H9 (cell line): ENCODE measurements at places on chromosomes 2 and 18. TPM values are rescaled to one million over a fixed set of nuclear protein-coding genes. Genes with fewer than 3 reads are reported as not detected.
A peak's percentile ranks its signal among the peaks of the same experiment; 100 is the strongest.

The LCT gene
- 0.04 TPM in 2 replicates for total RNA-seq

DNA sequence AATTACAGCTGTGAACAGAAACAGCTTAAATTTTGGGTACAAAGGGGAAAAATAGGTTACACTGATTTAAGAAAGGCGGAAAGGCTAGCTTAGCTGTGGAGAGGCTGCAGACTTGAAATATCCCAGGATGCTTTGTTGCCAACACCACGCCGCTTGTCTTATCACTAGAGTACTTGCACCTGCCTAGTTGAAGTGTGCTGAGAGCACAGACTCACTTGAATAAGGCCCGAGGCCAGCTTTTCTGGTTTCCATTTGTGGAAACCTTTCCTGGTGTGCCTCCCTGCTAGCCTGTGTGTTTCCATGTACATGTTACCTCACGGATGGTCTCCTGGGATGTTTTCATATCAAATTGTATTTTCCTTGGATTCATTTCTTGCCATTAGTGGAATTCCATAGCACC is 3.2 kb downstream of the CABLES1 start:
- DNase-seq: no peak

The LINC00305 gene
- not detected in 2 replicates for total RNA-seq

GRCh38 chr2:6325616-6326015 is 540.1 kb downstream of the CMPK2 start:
- peak; percentile 37 for DNase-seq

The KDSR gene
- total RNA-seq: 50.0 and 58.5 TPM in 2 replicates

GRCh38 chr2:34188464-34189303 is 589.6 kb upstream of the FAM98A start:
- DNase-seq: no peak

GRCh38 chr18:55513161-55513560 is 74.8 kb downstream of the TCF4 start:
- no peak for DNase-seq

DNA sequence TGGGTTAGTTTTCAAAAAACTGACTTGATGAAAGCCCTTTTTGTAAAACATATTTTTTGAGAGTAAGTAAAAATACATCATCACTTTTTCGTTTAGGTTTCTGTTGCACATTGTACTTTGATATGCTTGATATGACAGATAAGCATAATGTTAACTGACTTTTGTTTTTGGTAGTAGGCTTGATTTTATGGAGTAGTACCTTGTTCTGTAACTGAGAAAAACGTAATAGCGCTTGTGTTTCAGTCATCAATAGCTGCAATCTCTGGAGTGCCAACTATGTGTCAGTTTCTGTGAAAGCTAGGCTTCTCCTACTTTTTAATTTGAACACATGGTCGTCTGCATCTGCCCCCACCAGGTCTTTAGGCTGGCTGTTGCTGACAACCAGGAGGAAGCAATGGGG is 1.3 kb downstream of the LCLAT1 start:
- no peak for DNase-seq

GRCh38 chr2:95047629-95048510 is 22.4 kb downstream of the MAL start:
- no peak for DNase-seq

The RTP5 gene
- total RNA-seq: not detected in 2 replicates

The MYO3B gene
- total RNA-seq: 0.63 and 0.86 TPM in 2 replicates

DNA sequence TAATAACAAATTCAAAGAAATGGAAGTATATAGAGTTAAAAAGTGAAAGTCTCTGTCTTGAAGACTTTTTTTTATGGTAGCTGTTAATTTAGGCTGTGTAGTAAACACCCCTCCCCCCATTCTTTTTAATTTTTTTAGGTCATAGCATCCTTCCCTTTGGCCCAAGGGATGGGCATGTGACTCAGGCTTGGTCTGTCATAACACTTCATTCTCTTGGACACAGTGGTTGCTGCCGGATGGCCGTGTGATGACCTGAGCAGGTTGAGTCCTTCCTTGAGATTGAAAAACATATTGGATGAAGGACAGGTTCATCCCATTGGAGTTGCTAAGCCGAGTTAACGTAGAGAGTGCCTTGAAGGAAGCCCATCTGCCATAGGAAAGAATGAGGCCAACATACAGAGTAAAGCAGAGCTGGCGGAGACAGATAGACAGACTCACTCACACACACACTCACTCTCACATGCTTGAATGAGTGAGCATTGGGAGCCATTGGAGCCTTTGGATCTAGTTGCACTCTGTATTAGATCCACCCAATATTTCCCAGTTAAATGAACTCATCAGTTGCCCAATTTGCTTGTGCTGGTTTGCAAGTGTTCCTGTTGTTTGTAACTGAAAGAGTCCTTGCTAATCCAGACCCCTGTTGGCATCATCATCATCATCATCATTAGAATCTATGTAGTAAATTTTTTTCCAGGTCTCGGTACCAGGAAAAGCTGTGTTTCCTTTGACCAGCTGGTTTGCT is 14.7 kb downstream of the NCOA1 start:
- no peak for DNase-seq

The AGXT gene
- not detected in 2 replicates for total RNA-seq

DNA sequence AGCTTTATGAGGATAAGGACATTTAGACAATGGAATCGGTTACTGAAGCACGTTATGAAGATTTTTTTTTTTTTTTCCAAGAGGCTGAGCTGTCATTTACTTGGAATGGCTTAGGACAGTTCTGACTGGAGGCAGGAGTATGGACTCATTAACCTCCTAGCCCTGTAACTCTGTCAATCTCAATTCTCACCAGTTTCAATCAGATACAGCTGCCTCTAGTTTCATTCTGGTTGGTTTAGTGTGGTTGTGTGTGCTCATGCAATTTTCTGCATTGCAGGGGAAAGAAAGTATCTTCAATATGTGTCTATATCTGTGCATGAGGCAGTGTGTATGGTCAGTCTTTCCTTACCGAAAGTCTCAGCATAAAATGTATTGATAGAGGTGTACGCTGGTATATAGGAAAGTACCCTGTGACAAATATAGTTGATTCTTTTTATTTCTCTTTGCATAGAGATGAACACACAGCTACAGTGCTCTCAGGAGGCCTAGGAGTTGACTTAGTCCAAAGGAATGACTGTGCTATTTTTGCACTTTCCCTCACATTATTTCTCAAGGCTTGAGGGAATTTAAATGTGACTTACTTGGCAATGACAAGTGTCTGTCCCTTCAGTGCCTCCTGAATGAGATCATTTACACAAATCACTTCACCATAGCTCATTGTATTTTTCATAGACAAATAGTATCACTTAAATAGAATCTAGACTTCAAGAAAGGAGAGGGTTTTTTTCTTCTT is 50.5 kb upstream of the GRB14 start:
- no peak for DNase-seq

The SEMA4F gene
- total RNA-seq: 6.4 and 6.6 TPM in 2 replicates

DNA sequence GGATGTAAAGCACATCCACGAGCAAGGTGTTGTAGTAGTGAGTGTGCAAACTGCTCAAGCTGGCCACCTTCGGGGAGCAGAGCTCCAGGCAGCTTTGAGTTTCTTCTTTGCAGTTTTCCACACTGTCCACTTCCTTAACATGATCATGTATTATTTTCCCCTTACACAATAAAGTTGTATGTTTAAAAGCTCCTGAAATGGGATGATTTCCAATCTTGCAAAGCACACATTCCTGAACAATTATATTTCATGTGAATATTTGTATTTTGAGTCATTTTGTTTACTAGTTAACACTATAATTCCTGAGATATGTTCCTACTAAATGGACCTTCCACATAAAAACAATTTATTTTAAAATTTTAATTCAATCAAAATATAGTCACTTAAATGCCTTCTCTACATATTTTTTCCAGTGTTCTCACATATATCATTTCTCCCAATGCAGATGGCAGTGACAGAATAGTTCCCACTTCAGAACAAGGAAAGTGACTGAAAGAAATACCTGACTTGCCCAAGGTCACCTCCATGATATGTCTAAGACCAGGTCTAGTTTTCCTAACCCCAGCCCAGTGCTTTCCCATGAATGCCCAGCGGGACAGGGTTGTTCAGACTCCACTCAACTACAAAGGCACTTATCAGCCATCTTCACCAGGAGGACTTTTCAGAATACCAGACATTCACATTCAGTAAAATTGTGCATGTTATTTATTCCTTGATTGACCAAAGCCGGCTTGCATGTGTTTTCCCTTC is 5.5 kb downstream of the CYB5A start:
- no peak for DNase-seq

The POMC gene
- 1.6 and 2.5 TPM in 2 replicates for total RNA-seq

GRCh38 chr18:28175150-28175929 is 1.6 kb downstream of the CDH2 start:
- DNase-seq: peak; percentile 48

The EFHD1 gene
- total RNA-seq: 2.7 and 2.8 TPM in 2 replicates

The RAB31 gene
- 20.9 and 22.4 TPM in 2 replicates for total RNA-seq

The KIAA2012 gene
- total RNA-seq: not detected in 2 replicates

DNA sequence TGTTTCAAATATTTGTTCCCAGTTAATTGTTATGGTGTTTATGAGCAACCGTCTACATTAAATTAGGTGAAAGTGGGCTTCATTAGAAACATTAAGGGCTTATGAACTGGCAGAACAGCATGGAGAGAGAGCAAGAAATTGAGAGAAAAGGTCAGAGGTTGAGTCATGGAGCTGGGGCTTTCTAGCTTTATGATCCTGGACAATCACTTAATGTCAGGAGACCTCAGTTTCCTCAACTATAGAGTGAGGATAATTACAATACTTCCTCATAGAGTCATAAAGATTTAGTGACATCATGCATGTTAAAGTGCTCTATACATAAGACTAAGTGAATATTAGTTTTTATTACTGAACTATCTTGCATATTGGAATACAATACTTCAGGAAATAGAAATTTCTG is 83.9 kb downstream of the PLCL1 start:
- DNase-seq: no peak

The DSEL gene
- 5.3 and 6.0 TPM in 2 replicates for total RNA-seq

- no peak for DNase-seq
Observed at GRCh38 chr2:111219734-111220505, 99.2 kb downstream of the BCL2L11 start.

DNA sequence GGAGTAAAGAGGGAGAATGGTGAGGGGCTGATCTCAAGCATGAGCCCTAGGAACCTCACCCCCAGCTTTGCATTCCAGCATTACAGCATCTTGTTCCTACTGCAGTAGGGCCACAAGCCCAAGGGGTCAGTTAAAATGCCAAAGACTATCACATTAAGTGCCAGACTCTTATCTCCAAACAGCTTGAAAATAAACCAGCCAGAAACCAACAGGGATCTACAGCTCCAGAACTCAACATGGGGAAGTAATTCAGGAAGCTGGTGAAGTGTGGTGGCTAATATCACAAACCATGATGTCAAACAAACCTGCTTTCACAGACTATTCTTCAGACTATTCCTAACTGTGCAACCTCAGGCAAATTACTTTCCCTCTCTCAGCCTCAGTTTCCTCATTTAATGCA is 278.3 kb downstream of the TNS1 start:
- DNase-seq: no peak

GRCh38 chr2:88059979-88060906 is 4.7 kb upstream of the KRCC1 start:
- no peak for DNase-seq

- DNase-seq: no peak
Observed at GRCh38 chr2:36539631-36540030, 58.3 kb downstream of the FEZ2 start.

- DNase-seq: no peak
Observed at GRCh38 chr2:127805491-127805890, 5.5 kb downstream of the WDR33 start.

DNA sequence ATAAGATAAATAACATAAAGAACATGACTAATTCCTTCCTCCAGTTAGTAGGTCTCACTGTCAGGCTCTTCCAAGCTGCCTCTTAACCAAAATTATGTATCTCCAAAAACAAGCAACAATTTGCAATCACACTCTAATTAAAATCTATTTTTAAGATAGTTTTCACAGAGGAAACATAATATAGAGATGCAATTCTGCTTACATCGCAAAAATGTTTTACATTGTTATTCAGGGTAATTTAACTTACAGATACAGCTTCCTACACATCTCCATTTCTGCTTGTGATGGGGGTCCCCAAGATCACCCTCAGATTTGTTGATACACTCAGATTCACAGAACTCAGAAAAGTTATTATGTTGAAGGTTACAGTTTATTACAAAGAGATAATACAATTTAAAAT is 115.5 kb downstream of the DSC3 start:
- DNase-seq: no peak

- peak; percentile 71 for DNase-seq
Observed at GRCh38 chr2:35454966-35455638, 900.5 kb upstream of the CRIM1 start.

The NABP1 gene
- total RNA-seq: 3.2 TPM in 2 replicates

- no peak for DNase-seq
Observed at GRCh38 chr2:9329497-9329896, 93.8 kb downstream of the ITGB1BP1 start.

The GAREM1 gene
- total RNA-seq: 4.4 and 5.2 TPM in 2 replicates

The MRPS9 gene
- 58.1 and 60.0 TPM in 2 replicates for total RNA-seq

The UPP2 gene
- not detected in 2 replicates for total RNA-seq

DNA sequence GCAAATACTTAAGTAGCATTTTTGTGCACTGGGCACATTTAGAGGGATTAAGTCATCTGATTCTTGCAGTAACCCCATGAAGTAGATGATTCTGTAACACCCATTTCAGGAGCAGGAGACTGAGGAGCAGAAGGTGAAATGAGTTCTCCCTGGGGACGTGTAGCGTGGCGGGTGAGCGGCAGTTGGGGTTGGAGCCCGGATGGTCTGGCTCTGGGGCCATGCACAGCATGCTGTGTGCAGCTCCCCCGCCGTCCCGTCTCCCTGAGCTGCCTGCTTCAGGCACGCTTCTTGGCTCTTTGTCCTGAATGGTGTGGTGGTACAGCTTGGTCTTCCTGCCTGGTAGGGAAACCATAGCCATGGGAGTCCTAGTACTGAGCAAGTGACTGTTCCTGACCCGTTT is 32.4 kb downstream of the INPP4A start:
- no peak for DNase-seq

The LBH gene
- 51.6 and 53.0 TPM in 2 replicates for total RNA-seq

- DNase-seq: no peak
Observed at GRCh38 chr2:233598952-233599351, 18.5 kb upstream of the UGT1A8 start.

The ZBTB7C gene
- 0.33 and 0.39 TPM in 2 replicates for total RNA-seq

GRCh38 chr2:56086336-56086735 is 97.5 kb upstream of the CCDC85A start:
- DNase-seq: no peak

DNA sequence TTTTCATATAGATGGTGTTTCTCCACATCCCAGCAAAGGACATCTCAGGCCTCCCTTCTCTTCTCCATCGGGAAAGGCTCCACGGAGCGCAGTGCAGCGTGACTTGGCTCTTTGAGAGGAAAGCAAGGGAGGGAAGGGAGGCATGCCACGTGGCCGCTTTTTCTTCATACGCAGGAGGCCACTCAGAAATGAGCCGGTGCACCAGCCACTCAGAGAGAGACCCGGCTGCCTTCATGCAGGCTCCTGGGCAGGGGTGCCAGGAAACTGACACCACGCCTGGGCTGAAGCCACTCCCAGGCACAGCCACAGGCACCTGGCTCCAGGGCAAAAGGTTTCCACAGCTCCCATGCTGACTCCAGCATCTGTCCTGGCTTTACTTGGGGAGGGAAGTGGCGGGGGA is 11.1 kb upstream of the LOXHD1 start:
- DNase-seq: no peak

- no peak for DNase-seq
Observed at GRCh38 chr2:224264259-224264658, 137.6 kb downstream of the FAM124B start.
